ENCODE measurements at places on chromosomes 1 and 21.

- DNase-seq = no peak
Observed at GRCh38 chr1:31005198-31005597, 60.3 kb downstream of the PUM1 start.

GRCh38 chr1:17887661-17888371 is 132.7 kb downstream of the ACTL8 start:
- no peak for DNase-seq

- no peak for DNase-seq
Observed at GRCh38 chr1:200027264-200027823, at the start of gene NR5A2. Gene NR5A2 (plus strand): TSS chr1:200027710. CDS start chr1:200027848, 138 bp downstream.

DNA sequence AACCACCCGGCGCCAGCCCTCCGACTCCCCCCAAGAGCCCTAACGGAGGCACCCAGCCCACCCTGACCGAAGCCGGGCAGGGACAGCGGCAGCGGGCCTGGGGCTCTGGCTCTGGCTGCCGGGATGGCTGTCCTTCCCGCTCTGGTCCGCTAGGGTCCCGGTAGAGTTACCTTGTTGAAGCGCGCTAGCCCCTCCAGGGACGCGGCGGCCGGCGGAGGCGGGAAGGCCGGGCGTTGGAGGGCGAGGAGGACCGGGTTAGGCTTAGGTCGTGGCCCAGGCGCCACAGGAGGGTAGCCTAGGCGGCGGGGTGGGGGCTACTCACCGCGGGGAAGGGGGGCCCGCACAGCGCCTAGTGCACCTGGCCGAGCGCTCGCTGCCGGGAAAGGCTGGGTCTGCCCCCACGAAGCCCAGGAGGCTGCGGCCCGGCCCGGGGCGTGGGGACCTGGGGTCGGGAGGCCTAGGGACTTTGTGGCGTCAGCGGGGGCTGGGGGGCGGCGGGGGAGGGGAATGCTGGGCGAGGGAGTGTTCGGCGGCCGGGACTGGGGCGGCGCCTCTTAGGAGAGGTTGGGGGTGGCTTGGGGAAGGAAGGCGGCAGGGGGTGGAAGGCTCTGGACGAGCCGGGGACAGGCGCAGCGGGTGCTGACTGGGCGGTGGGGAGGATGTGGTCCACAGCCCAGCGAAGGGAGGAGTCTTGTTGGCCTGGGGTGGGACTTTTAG is at the start of gene TRIM17:
Gene TRIM17, minus strand, starts transcription at position 645 of the 717 bp plus-strand sequence. CDS start 1,789 bp downstream, outside the sequence.
- no peak for DNase-seq

GRCh38 chr1:210689826-210690225 is 361.1 kb downstream of the HHAT start:
- no peak for DNase-seq

DNA sequence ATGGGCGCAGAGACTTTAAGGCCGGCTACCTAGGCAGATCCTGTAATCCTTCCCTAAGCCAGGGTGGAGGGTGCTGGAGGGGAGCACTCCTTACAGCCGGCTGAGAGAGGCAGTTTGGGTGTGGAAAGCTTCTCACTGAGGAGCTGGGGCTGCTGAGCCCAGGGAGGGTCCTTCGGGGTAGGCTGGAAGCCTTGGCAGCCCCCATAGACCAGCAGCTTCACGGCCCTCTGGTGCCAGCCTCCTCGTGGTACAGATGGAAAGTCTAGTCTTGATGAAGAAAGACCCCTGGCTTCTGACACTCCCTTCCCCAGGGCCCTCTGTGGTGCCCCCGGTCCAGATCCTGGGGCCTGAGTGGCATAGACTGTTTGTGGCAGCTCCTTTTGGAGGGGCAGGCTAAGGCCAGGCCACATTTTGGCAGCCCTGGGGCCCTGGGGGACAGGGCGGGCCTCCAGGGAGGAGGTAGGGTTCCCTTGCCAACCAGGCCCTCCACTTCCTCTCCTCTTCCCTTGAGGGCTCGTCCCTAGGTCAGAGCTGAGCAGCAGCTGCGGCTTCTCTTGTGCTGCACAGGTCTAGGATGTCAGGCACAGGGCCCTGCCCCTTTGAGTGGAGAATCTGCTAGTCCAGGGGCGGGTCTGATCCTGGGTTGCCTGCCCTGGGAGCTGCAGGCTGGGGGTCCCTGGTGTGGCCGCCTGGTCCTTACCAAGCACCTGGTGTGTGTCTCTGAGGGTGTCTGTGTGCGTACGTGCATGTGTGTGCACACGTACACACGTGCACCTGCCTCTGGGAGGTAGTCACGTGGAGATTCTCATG is 4.8 kb downstream of the AMPD2 start:
- DNase-seq = no peak

GRCh38 chr1:3352299-3352951 is 102.0 kb upstream of the ARHGEF16 start:
- no peak for DNase-seq

DNA sequence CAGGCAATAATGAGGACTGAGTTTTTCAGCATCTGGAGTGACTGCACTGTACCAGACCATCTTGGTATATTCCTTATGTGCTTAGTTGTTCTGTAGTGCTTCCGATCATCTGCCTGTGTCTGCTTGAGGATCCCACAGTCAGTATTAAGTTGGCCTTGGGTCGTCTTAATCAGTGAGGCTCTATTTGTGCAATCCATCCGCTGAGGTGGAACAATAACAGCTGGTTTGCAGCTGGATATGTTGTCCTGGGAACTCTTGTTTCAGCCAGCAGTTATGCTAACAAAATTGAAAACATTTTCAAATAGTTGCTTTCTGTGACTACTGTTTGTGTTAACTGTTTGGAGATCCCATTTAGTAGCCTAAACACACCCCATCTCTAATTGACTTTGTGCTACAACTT is 73.7 kb downstream of the LAMC1 start:
- no peak for DNase-seq

DNA sequence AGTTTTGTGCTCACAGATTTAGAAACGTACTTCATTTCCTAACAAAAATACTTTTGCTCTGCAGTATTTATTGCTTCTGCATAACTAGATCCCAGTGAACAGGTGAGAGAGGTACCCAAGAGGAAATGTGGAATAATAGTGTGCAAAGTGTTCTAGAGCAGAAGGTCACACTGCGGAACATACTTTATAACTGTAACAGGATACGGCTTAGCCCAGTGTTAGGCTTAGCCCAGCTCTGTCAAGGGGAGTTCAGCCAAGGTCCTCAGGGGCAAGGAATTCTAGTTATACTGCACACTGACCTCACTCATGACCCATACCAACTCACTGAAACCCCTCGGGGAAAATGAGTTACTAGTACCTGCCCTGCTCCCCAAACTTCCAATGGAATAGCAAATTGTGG is 55.3 kb downstream of the PTPN14 start:
- DNase-seq = no peak

GRCh38 chr21:40215941-40216340 is 348.7 kb downstream of the PCP4 start:
- DNase-seq = no peak

- no peak for DNase-seq
Observed at GRCh38 chr1:194466706-194467105, 1280.3 kb upstream of the B3GALT2 start.

- DNase-seq = no peak
Observed at GRCh38 chr1:159799446-159799985, 2.6 kb upstream of the FCRL6 start.

- no peak for DNase-seq
Observed at GRCh38 chr1:209593747-209594146, 10.2 kb downstream of the CAMK1G start.

- no peak for DNase-seq
Observed at GRCh38 chr1:228842094-228842775, 107.0 kb downstream of the RHOU start.

GRCh38 chr21:45594721-45595489 is 48.6 kb upstream of the PCBP3 start:
- no peak for DNase-seq

- no peak for DNase-seq
Observed at GRCh38 chr1:161096530-161096929, 1.6 kb upstream of the KLHDC9 start.

DNA sequence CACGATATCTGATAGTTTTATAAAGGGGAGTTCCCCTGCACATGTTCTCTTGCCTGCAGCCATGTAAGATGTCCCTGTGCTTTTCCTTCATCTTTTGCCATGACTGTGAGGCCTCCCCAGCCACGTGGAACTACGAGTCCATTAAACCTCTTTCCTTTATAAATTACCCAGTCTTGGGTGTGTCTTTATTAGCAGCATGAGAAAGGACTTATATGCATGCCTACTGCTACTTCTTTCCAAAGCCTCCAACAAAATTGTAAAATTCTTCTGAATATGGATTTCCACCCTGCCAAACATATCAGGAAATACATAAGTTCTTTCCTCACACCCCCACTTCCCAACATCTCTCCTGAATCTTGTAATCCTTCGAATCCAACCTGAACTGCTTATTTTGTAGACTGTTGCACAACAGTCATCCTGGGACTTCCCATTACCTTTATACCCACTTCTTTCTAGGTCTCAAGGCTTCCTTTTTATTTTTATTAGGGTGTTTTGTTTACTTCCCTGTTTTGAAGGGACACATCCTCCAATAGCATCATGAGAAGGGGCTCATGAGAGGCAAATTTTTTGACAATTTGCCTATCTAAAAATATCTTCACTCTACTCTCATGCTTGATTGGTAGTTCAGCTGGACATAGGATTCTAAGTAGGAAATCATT is 67.5 kb upstream of the MUTYH start:
- no peak for DNase-seq

DNA sequence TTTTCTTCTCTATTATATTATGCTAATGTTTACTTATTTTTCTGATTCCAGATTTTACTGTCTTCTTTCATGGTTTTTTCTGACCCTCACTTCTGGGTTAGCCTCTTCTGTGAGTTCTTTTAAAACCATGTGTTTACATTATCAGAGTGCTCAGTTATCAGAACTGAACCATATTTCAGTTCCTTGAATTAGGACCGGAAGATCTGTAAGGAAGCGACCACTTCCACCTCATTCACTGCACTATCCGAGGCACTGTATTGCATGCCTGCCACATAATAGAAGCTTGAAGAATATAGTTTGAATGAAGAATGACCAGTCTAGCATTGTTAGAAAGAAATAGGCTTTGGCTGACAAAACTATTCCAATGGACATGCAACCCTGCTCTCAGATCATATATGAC is 281.0 kb upstream of the DEPDC1 start:
- DNase-seq = no peak

DNA sequence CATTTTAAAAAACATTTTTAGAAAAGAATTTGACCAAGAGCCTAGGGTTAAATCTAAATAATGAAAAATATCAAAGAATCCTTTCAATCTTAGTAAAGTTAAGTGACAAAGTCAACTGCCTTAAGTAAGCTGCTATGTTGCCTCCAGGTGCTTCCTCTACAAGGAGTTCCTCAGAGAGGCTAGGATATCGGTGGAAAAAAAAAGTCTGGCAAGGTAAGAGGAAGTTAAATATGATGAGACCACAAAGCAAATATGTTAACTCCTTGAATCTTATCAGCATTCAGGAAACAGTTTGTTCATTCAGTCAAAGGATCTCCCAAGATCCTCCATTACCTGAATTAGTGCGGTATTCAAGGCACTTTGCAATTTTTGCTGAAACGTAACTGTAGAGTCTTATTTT is 563.5 kb downstream of the PTPRC start:
- DNase-seq = no peak
